Bone marrow (tissue), 2 donors: ENCODE measurements at places on chromosomes 12 and 14.

GRCh38 chr12:67434671-67435370 is 165.7 kb downstream of the CAND1 start:
- no peak for DNase-seq

DNA sequence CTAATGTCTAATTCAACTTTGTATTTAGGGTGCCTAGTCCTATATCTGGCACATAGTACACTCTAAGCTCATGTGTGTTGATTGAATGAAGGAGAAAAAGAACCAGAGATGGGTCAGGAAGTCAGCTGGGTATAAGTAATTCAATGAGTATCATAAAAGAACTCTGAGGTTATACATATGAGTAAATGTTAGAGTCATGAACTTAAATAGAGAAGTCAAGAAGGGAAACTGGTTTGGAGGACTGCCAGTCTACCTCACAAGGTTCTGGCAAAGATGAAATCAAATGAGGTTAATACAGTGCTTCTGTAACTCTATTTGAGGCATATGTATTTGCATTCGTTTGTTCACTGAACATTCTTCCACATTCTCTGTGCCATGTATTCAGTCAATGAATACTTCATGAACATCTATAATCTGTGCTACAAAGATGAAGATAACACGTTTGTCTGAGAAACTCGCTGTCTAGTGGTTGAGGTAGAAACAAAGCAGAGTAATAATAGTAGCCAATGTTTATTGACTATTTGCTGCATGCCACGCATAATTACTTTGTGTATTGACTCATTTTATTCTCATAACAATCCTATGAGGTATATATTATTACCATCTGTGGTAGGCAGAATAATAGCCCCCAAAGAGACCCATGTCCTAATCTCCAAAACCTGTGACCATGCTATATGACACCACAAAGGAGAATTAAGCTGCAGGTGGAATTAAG is 88.9 kb downstream of the PTGER2 start:
- DNase-seq = no peak

- no peak for DNase-seq
Measured at GRCh38 chr12:12608557-12608957, 3.1 kb upstream of the CREBL2 start.

- no peak for DNase-seq
Measured at GRCh38 chr14:21748869-21749303, 75.3 kb upstream of the OR4E1 start.

- DNase-seq = no peak
Measured at GRCh38 chr14:80522936-80523335, 311.6 kb upstream of the DIO2 start.

GRCh38 chr14:95265106-95266094 is 54.3 kb downstream of the CLMN start:
- DNase-seq = peak; percentile 45
